Stimulated activated naive CD4-positive, alpha-beta T cell (primary cell): ENCODE measurements at places on chromosomes 13 and 19.

DNA sequence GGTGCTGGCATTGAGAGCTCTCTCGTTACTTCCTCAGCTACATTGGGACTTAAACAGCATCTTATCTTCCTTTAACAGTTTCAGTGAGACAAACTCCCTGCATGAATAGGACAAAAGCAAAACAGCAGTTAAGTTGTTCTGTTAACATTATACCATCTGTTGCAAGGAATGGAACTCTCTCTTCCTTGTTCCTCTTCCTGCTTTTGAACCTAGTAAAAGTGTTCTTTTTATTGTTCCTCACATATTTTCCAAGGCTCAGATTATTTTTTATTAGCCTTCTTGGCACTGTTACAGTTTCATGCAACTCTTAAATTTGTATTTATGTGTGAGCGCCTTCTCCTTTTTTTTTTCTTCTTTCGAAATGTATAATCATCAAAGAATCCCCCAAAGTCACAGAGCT is 202.6 kb upstream of the UFM1 start:
- DNase-seq, result no peak

- DNase-seq, result no peak
These were observed 350.8 kb downstream of the MYO16 start for GRCh38 chr13:108980237-108980636.

- no peak for DNase-seq
These were observed 297.0 kb upstream of the EDNRB start for GRCh38 chr13:78215458-78216108.

DNA sequence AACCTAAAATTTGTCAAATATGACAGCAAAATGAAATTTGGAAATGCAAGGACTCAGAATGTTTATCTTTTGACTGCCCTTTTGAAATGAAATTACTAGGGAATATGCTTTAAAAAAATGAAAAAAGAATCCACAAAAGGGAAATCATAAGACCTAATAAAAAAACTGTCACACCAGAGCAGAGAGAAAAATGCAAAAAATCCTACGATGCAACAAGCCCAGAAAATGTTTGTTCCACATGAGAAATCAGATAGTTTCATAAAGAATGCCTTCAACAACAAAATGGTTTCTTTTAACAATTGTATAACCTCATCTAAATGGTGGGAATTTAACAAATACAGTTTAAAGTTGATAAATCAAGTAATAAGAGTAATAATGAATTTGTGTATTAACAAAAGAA is 8.0 kb downstream of the LPAR6 start:
- no peak for DNase-seq

- DNase-seq, result no peak
These were observed 564 bp downstream of the SIGLECL1 start for GRCh38 chr19:51251468-51251820.

DNA sequence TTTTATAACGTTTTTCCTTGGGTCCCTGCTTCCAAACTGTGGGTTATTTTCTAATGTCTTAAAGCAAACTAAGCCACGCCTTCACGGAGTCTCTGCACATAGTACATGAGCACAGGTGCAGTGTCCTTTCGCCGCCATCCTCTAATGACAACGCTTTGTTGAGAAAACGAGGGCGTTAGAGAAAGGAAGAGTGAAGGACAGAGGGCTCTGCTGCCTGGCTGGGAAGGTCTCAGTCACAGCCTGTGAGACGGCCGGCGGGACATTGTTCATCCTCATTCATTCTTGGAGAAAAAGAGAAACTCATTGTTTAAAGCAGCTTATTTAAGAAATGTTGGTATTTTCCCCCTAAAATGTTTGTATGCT is 9.5 kb downstream of the IL17D start:
- DNase-seq, result no peak

DNA sequence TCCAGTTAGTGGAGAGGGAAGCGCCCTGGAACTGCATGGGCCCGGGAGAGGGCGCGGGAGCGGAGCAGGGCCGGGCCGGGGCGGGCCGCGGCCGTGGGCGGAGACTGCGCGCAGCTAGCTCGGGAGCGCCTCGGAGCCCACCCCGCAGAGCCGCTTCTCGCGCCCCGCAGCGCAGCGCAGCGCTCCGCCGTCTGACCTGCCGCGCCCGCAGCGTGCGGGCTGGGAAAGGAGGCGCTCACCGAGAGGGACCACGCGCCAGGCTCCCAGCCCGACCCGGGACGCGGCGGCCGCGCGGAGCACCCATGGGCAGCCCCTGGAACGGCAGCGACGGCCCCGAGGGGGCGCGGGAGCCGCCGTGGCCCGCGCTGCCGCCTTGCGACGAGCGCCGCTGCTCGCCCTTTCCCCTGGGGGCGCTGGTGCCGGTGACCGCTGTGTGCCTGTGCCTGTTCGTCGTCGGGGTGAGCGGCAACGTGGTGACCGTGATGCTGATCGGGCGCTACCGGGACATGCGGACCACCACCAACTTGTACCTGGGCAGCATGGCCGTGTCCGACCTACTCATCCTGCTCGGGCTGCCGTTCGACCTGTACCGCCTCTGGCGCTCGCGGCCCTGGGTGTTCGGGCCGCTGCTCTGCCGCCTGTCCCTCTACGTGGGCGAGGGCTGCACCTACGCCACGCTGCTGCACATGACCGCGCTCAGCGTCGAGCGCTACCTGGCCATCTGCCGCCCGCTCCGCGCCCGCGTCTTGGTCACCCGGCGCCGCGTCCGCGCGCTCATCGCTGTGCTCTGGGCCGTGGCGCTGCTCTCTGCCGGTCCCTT is at the start of gene MLNR:
TSS of gene MLNR (plus strand) at position 303 of the 820 bp plus-strand sequence. CDS start at position 303, 0 bp downstream.
- peak; percentile 9 for DNase-seq

DNA sequence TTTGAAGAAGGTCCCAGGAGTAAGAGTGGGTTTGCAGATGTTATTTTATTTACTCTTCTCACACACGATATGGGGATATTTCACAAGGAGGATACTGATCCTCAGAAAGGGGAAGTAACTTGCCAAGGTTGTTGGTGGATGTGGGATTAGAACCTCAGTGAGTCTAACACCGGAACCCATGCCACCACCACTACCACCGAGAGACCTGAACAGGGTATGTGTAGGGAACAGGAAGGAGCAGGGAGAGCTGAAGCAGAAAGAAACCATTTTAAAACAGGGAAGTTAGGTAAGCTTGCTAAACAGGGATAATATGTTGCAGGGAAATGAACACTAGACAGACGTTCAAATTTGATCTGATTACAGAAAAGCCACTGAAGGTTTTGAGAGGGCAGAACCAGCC is 11.6 kb upstream of the CEACAM3 start:
- no peak for DNase-seq

DNA sequence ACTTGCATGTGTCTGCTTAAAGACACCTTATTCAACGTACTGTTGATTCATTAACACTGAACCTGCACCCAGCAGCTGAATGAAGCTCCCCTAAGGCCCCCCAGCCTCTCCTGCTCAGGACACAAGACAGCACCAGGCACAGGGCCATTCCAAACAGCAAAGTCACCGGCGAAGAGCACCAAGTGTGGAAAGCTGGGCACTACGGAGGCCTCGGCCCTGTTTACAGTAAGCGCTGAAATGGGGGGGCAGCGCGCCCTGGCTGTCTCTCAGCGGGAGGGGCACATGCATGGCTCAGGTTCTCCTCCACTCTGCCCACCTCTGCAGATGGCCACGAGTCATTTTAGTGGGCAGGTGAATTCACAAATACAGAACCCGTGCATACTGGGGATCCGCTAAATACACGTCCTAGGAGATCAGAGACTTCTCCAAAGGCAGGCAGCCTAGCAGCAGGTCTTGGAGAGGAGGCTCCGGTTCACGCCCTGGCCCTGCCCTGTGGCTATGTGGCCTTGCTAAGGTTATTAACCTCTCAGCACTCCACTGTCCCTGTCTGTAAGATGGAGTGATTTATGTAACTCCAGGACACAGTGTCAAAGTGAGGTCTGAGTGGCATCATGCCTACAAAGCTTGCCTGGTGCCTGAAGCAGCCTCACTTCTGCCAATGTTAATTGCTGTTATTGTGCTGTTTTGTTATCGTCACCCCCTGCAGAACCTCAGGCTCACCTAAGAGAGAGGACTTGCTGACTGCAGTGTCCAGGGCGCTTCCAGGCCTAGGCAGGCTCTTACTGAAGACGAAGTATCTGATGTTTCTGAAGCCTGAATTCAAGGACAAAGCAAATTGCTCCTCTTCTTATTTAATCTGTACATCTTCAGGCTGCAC is 207.4 kb upstream of the SOX1 start:
- no peak for DNase-seq

DNA sequence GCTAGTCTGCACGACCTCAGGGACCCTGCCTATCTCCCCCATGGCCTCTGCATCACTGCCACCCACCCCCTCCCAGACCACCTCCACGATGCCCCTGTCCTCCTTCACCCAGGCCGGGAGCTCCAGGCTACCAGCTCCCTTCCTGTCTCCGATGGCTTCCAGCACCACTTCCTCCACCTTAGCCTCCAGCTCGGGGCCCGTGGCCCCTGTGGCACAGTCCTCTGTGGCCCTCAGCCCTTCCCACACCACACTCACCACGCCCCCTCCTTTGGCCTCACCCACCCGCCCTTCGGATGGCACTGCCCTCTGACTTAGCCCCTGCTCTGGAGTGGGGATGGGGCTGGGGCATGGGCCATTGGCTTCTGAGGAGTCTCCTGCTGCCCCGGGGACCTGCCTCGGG is 7.2 kb downstream of the PALM3 start:
- DNase-seq, result no peak

GRCh38 chr19:1935484-1936208 is 5.3 kb upstream of the CSNK1G2 start:
- DNase-seq, result no peak

GRCh38 chr13:79496188-79496587 is 15.2 kb downstream of the NDFIP2 start:
- DNase-seq, result no peak

GRCh38 chr19:2274931-2275535 is 6.9 kb downstream of the PEAK3 start:
- peak; percentile 52 for DNase-seq

- no peak for DNase-seq
These were observed 4.2 kb downstream of the POU4F1 start for GRCh38 chr13:78598966-78599644.

GRCh38 chr13:50376895-50377575 is 361.8 kb downstream of the KCNRG start:
- no peak for DNase-seq

DNA sequence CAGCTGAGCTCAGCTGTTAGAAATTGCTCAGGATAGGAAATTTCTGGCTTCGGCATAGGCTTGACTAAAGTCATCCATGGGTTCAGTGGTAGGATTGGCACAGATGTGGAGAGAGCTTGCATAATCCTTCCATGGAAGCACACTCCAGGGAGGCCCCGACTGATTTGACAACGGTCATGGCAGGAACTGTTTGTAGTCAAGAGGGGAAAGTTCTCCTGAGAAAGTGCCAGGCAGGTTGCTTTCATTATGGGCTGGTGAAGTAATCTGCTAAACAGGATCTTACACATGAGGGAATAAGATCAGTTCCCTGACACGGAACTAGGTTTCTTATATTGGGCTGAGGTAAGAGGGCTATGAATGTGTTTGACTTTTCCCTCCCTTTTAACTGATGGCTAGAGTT is 120.1 kb downstream of the RGCC start:
- DNase-seq, result no peak

DNA sequence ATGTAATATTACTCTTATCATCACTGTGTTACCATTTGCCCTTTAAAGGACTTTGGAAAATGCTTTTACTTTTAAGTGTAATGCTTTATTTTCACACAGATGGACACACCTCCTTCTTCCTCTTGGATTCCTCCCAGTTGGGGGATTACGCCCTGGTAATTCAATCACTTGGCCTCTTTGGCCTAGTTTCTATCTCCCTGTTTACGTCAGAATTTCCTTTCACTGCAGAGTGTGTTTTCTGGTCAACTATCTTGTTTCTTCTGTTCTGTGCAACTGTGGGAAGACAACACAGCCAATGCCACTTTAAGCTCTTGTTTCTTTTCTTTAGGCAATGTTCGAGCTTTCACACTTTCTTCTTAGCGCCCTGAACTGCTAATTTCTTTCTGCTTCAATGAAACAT is 257.3 kb upstream of the MAB21L1 start:
- DNase-seq, result no peak

GRCh38 chr13:40981949-40982348 is 37.2 kb downstream of the ELF1 start:
- no peak for DNase-seq

- DNase-seq, result no peak
These were observed 34.5 kb downstream of the SOX1 start for GRCh38 chr13:112101360-112101930.

DNA sequence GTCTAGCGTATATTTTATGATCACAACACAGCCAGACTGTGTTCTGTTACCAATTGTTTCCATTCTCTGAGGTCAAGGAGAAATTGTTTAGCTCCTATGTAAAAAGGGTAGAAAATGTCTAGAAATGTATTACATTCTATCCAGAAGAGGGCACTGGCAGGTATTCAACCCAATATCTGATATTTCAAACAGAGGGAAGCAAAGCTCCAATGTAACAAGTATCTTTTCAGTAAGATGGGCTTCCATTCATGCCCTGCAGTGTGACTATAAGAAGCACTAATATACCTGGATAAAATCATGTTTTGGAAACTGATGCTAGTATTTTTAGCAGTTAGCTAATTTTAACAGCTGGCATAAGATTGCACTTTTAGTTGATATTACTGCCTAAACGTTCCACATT is 312.7 kb downstream of the FGF14 start:
- no peak for DNase-seq

DNA sequence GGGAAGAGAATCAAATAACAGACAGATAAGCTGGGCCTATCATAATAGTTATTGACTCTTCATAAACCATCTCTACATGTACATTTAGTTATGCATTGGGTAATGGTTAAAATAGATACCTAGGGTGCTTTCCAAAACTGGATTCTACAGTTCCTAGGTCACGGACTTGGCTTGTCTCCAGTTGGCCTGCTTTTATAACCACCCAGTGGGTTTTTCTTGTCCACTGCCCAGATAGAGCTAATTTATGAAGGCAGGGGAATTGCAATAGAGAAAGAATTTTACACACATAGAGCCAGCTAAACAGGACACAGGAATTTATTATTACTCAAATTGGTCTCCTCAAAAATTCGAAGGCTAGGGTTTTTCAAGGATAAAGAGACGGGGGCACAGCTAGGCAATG is 97.3 kb downstream of the FAM216B start:
- no peak for DNase-seq

- no peak for DNase-seq
These were observed 160.1 kb downstream of the SPRY2 start for GRCh38 chr13:80180740-80181355.

- no peak for DNase-seq
These were observed 81.9 kb upstream of the SLC15A1 start for GRCh38 chr13:98834254-98834960.

DNA sequence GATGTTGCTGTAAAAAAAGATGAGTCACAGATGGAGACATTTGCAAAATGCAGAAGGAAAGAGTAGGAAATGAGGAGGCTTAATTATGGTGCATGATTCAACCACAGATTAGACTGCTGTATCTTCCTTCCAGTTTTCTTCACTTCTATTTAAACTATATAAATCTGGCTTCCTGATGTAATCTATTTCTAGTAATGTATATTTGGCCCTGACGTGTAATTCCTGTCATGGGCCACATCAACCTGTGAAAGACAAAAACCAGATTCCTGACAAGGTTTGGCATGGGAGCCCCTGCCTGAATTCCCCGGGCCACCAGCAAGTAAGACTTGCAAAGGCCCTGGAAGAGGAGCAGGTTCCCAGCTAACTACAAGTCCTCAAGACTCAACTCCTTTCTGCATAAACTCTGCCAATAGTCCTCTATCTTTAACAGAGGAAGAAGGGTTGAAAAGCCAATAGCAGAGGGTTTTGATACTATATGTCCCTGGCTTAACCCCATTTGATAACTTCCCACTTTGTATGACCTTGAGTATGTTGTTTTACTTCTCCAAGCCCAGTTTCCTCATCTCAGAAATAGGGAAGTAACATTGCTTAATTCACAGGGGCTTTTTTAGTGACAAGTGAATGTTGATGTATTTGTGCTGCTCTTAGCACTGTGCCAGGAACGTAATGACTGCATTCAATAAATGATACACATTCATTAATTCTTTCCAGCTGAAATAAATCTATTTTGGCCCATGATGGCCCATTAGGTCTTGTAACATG is 172.7 kb downstream of the SPRY2 start:
- no peak for DNase-seq
